Endothelial cell (in vitro differentiated cells): ENCODE measurements at places on chromosomes 5 and 9.

GRCh38 chr9:136823136-136824046 is 15.6 kb downstream of the RABL6 start:
- DNase-seq, result no peak

DNA sequence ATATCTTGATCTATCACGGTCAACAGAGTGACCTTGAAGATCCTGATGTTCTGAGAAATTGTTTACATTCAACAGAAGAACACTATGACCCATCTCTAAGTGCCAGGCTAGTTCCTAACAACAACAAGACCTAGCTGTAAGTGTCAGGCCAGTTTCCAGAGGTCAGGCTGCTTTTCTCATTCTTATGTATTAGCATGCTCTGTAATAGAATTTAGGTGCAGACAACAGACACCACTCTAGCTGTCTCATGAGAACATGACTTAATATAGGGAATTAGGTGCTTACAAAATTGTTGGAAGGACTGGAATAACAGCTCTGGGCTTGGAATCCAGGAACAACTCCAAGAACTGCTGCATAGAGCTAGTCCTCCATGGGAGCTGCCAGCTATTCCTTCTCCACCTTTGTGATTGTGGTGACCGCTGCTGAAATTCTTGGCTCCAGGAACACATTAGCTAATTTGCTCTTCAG is 138.7 kb downstream of the SNX18 start:
- no peak for DNase-seq

- no peak for DNase-seq
These were observed 137.2 kb downstream of the ARRDC3 start for GRCh38 chr5:91245871-91246270.

DNA sequence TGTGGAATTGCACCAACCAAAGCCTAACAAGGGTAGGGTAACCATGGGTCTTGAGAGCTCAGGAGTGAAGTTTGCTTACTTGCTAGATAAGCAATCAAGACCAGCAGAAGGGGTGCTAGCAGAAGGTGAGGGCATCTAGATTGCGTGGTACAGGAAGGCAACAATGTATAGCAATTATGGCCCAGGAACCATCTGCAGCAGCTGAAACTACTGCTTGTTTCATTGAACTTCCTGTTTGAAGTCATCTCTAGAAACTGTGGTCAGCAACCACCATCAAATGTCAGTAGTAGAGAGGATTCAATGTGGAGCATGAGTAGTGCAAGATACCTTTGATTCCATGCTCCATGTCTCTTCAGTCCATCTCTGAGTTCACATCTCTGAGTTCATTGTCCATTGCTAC is 462.1 kb upstream of the GRAMD2B start:
- DNase-seq, result no peak

DNA sequence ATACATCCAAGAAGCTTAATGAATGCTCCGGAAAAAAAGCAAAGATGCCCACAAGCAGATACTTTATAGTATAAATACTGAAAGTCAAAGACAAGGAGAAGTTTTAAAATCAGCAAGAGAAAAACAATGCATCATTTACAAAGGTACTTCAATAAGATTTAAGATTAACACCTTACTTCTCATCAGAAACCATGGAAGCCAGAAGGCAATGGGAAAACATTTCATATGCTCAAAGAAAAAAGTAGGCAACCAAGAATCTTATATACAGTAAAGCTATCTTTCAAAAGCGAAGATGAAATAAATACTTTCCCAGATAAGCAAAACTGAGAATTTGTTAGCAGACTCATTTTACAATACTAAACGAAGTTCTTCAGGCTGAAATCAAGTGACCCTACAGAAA is 51.1 kb downstream of the ABHD17B start:
- no peak for DNase-seq

DNA sequence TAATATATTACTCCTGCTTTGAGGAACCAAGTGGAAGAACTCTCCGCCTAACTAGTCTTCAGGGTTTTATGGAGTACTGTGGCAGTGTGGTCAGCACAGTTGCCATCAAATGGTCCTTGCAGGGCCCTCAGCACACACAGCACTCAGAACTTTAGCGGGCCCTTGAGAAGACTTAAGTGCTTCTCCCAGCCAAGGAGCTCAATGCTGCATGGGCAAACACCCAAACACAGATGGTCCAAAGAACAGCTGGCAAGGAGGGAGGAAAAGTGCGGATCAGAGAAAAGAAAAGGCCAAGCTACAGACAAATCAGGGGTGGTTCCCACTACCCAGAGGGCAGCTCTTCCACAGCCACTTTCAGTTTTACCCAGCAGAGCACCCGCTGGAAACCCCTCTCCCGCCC is 98.6 kb downstream of the SPOCK1 start:
- no peak for DNase-seq

DNA sequence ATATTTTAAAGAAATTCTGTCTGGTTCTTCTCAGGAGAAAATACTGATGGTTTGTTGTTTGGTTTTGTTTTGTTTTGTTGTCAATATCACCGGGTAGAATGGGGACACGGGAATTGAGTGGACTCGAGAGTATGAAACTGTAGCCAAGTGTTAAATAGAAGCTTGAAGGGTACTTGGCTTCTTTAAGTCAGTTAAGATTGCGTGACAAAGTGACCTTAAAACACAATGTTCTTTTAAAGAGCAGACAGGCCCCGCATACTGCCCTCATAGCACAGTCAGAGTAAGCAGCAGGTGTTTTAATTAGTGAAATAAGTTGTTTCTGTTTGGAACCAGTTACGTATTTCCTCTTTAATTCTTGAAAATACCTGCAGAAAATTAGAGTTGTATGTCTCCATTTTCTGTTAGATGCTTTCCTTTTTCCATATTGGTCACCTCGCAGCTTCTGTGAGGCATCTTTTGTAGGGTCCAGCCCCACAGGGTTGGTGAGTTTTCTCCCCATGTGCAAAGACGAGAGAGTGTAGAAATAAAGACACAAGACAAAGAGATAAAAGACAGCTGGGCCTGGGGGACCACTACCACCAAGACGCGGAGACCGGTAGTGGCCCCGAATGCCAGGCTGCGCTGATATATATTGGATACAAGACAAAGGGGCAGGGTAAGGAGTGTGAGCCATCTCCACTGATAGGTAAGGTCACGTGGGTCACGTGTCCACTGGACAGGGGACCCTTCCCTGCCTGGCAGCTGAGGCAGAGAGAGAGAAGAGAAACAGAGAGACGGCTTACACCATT is 9.6 kb downstream of the TRIP13 start:
- no peak for DNase-seq

DNA sequence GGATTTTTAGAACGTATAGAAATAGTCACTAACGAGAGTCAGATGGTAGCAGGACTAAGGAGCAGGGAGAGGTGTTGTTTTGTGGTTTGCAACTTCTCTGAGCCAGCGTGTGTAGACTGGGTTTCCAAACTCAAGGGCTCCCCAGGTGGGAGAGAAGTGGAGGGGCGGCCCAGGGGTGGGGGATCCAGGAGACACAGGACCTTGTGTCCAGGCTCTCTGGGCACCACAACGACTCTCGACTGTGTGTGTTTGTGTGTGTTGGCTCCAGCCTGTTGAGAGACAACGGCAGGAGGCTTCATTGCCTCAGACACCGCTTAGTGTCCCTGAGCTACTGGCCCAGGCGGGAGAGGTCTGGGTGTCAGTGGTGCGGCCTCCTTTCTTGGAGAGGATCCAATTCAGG is 934 bp upstream of the FCN1 start:
- DNase-seq, result no peak

GRCh38 chr5:149379177-149379761 is at the start of gene IL17B:
TSS of gene IL17B (minus strand) at chr5:149379292. CDS start at chr5:149379225, 67 bp downstream.
- no peak for DNase-seq
